Stromal cell of bone marrow (primary cell): ENCODE measurements at places on chromosomes 4 and X.

- no peak for DNase-seq
Observed at GRCh38 chr4:151987606-151988005, 226.8 kb upstream of the GATB start.

- DNase-seq: no peak
Observed at GRCh38 chr4:74322301-74322700, 14.0 kb downstream of the EPGN start.

DNA sequence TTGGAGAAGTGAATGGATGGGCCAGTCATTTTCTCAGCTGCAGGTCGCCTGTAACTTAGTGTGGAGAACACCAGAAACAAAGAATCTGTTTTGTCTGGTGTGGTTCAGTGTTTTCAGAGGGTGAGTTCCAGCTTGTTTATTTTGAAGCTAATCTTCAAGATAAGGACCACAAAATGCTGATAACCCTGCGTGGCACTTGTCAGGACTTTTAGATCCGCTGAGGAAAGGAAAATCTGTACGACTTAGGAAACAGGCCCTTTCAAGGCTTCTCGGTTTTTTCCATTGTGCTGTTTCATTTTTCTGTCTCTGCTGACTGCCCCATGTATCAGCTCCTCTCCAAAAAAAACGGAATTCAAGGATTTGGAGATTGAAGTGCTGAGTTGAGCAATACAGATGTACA lies 8.7 kb upstream of the ANAPC4 start:
- no peak for DNase-seq

DNA sequence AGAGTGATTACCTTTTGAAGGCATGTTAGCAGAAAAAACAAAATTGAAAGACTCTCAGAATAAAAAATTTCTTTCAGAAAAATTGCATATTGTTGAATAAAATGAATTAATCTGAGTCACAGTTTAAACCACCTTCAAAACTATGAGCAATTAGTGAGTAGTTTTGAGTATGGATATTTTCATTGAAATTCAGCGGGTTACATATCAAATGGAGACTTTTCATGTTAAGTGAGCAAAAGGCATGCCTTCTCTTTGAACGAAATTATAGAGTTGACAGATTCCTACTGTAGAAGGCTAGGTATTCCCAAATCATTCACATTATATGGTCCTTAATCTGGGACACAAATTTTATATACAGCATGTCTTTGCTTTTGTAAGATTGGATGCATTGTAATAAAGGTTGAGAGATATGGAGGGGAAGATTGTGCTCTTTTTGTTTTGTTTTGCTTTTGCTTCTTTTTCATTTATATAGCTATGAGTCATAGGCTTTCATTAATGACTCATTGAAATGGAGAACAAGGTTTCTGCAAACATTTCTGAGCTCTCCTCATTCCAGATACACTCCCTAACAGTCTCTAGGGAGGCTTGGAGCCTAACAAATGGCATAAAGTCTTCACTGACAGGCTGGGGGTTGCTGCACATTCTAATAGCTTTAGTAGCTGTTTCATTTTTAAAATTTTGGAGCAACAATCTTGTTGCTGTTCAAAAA lies 21.6 kb downstream of the PCDH18 start:
- DNase-seq: peak; percentile 98

DNA sequence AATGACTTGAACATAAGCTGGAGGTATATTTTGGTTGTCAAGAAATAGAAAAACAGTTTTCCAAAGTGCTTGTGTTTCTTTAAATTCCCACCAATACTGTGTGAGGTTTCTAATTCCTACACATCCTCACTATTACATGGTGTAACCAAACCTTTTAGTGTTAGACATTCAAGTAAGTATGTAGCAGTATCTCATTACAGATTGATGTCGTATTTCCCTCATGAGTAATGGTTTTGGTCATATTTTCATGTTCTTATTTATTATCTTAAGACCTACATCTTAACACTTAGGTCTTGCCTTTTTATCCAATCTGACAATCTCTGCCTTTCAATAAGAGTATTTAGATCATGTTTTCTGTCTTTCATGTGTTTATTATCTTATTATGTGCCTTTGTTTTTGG lies 253.7 kb upstream of the ANXA10 start:
- DNase-seq: no peak

DNA sequence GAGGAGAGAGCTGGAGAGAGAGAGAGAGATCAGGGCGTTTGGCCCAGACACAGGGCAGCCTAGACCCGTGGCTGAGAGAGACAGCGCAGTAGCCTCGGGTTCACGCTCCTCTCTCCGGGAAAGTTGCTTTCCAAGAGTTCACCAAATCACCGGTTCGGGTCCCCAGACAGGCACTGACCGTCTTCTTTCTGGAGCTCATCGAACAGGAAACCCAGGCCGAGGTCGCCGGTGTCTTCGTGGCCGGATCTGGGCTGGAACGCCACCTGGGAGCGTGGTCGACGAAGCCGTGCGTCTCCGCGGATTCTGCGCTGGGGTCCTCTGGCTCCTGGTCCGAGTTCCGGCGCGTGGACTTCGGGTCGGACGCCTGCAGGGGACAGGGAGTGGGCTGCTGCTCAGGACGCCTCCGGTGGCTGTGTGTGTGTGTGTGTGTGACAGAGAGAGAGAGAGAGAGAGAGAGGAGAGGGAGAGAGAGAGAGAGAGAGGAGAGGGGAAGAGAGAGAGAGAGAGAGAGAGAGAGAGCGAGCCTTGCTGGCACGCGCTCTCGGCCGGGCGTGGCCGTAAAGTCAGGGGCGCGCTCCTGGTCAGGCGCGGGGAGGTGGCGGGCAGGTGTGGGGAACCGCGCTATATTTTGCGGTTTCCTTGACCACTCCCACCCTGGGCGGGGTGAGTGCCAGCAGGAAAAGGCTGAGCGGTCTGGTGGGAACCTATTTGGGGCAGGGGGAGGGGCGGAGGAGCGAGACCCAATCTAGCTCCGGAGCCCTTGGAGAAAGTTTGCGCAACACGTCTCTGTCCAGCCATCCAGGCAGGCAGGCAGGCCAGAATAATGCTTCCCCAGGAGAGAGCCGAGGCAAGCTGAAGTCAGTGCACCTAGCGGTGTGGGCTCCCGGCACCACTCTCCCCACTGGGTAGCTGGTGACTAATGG lies 62.1 kb downstream of the RHOXF2B start:
- DNase-seq: no peak

DNA sequence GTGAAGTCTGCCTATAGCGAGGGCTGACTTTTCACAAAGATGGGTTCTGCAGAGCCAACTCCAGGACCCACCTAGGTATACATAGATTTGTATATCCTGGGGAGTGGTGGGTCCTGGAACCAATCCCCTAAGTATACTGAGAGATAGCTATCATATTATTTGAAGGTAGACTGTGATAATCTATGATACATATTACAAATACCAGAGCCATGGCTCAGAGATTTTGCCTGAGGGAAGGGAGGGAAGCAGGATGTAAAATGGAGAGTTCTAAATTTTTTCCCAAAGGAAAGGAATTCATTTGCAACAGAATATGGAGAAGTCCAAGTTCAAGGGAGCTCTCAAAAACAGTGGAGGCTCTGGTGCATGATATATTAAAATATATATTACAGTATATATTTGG lies 7.2 kb downstream of the TCEAL3 start:
- no peak for DNase-seq

GRCh38 chr4:173214231-173214630 lies 45.6 kb downstream of the GALNT7 start:
- DNase-seq: no peak

DNA sequence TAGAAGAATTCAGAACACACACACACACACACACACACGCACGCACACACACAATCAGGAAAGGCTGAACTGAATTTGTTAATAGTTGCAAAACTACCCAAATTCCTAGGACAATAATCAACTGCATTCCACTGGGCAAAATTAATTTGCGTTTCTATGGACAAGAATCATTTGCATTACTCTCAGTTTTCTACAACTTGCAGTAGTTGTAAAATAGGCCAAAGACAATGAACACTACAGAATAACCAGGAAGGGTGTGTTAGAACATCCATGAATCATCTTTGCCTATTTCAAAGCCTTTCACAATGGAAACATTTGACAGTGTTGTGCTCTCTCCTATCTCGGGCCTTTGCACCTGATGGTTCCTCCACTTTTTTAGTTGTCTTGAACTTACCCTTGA lies 77.1 kb upstream of the IGFBP7 start:
- no peak for DNase-seq

DNA sequence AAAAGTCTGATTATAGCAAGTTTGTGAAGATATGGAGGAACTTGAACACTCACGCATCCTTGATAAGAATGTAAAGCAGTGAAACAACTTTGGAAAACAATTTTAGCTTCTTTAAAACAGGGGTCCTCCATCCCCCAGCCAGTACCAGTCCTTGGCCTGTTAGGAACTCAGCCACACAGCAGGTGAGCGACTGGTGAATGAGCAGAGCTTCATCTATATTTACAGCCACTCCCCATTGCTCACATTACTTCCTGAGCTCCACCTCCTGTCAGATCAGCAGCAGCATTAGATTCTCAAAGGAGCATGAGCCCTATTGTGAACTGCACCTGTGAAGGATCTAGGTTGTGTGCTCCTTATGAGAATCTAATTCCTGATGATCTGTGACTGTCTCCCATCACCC lies 530.3 kb upstream of the PRKX start:
- DNase-seq: no peak

DNA sequence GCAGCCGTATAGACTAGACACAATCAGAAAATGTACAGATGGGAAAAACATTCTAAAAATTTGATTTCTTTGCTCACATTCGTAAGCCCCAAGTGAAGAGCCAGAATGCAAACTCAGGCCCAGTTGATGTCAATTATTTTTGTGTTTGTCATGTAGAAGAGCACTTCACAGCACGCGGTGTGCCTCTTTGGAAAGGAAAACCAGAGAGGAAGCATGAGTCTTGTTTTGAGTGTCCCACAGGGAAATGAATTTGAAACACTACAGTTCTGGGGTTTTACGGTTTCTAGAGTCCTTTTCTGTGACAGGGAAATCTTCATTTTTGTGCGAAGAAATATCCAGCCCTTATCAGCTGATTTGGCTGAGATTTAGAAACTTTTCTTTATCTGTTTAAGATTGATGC lies 554.6 kb upstream of the BOD1L1 start:
- no peak for DNase-seq

DNA sequence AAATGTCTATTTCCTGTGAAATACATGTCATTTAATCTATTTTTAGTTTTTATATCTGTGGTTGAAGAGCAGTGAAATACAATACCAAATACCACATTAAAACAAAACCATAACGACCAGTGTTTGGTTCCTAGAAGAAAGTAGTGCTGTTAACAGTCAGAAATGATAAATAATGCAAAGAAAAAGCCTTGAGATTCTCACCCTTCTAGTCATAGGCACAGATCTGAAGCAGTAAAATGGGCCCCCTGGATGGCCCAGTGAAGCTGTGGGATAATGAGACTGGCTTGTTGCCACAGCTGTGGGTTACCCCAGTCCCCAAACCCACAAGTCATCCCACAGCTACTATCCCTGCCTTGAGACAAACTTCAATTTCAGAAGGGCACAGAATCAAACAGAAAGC lies 137.3 kb upstream of the RPL34 start:
- no peak for DNase-seq

GRCh38 chrX:138917781-138918180 lies 206.3 kb upstream of the FGF13 start:
- DNase-seq: peak; percentile 16

GRCh38 chrX:110877326-110877725 lies 81.7 kb upstream of the CHRDL1 start:
- no peak for DNase-seq

- DNase-seq: no peak
Observed at GRCh38 chrX:39950018-39950688, 147.6 kb downstream of the BCOR start.

DNA sequence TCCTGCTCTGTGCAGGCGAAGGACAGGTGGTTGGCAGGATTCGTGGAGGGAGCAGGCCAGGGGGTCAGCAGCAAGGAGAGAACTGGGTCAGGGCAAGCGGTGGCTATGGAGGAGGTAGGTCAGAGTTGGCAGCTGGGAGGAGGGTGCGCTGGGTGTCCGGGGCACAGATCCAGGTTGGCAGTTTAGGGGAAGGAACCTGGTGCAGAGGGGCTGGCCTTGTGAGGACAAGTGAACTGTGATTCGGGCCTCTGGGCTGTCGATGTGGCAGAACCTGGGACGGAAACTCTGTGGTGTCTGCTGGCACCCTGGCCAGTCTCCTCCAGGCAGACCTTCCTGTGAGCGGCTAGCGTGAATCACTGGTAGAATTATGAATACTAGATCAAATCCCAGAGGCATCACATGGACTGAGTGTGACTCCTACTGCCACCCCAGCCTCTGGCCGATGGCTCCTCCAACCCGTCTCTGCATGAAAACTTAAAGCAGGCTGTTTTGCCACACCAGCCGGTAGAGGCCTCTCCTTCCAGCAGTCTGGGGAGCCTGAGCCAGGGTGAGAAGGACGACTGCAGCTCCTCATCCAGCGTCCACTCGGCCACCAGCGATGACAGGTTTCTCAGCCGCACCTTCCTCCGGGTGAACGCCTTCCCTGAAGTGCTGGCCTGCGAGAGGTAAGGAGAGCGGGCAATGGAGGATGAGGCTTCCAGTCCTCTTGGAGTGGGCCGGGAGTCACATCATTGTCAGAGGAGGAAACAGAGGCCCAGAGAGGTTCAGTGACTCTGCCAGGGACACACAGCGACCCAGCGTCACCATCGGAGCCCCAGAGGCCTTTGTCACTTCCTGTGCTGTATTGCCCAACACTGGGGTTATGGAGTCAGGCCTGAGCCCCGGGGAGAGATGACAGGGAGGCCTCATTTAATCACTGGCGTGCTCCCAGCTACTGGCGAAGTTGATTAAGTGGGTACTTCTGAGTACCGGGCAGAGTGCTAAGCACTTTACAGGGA lies 20.3 kb downstream of the EVC start:
- no peak for DNase-seq

- no peak for DNase-seq
Observed at GRCh38 chr4:123838474-123838873, 441.9 kb downstream of the SPRY1 start.

GRCh38 chrX:47197526-47197925 lies 3.9 kb downstream of the UBA1 start:
- no peak for DNase-seq

DNA sequence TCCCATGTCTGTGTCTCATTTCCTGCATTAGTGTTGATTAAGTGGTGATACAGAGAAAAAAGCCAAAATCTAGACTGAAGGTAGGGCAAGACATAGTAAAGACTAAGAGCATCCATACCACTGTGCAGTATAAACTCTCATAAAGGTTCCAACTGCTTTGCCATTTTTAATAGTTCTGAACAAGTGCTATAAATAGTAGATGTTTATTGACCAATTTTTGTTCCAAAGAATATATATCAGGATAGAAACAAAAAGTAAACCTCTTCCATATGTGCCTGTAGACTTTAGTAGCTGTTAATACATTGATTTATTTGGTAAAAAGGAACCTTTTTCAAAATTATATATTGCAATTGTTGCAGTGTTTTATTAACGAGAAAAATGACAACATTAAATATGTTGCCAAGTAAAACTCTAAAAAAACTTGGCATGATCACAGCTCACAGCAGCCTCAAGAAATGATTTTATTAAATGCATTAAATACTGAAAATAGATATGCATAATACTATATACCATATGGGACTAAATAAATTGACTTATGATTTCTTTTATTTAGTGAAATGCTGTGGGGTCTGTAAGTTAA lies 22.3 kb upstream of the AASDH start:
- DNase-seq: no peak

- DNase-seq: no peak
Observed at GRCh38 chrX:136880003-136880451, 498 bp downstream of the RBMX start.

- no peak for DNase-seq
Observed at GRCh38 chr4:185734214-185734613, 77.8 kb downstream of the SORBS2 start.

- DNase-seq: no peak
Observed at GRCh38 chr4:56540826-56541225, 35.2 kb downstream of the ARL9 start.
